Activated effector memory CD4-positive, alpha-beta T cell treated with Interleukin-2 at 50 U/mL for 16 hours (primary cell): ENCODE measurements at places on chromosomes 4 and X.

DNA sequence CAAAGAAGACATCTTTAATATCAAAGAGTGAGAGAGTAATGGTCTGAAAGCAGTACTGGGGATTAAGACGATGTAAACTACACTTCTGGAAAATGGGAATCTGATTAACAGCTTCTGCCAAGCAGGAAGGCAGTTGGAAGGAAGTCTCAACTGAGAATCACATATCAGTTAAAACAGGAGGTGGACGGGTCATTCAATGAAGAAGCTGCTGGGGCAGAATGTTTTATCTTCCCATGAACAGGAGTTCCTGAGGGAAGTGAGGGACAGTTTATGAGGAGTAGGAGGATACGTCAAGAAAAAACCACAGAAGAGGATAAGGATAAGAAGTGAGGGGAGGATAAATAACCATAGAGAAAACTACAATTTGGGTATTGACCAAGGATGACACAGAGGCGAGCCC lies 38.7 kb upstream of the MAGEA10 start:
- DNase-seq: no peak

DNA sequence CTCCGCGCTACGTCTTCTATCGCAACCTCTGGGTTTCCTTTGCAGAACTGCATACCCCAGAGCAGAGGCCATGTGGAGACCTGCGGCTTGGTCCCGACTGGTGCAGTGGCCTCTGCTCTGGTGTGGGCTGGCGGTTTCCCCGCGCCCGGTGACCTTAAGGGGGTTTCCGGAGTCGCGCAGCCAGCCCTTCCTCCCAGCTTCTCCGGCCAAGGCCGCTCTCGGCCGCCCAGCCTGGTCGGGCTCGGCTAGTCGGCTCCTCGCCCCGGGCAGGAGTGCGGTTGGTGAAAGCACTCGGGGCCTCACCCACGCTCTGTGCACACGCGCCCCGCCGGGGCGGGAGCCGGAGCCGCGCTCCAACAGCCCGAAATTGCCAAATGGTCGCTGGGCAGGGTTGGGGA lies 84.9 kb downstream of the BCOR start:
- DNase-seq: no peak

- DNase-seq: no peak
These were observed 14.5 kb downstream of the SOD3 start for GRCh38 chr4:24809815-24810405.

DNA sequence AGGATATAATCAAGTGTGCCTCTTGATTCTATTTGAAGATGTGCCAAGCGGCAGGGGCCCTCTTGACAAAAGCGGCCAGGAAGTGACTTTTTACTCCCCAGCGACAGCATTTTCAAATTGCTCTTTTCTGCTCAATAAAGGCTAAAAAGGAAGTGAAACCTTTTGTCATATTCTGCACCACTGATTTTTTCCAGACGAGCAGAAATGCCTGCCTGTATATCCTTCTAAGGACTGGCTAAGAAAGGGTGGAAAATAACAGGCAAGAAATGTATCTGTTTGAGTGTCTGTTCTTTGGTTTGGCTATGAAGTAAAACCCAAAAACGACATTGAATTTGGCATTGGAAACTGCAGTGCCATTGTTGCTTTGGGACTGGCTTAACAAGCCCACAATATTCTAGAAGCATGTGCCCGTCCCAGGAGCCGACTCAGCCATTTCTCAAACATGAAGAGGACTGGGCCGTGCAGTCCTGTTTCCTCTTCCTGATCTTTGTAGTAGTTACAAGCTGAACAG lies 25.4 kb downstream of the TMSB4X start:
- no peak for DNase-seq

DNA sequence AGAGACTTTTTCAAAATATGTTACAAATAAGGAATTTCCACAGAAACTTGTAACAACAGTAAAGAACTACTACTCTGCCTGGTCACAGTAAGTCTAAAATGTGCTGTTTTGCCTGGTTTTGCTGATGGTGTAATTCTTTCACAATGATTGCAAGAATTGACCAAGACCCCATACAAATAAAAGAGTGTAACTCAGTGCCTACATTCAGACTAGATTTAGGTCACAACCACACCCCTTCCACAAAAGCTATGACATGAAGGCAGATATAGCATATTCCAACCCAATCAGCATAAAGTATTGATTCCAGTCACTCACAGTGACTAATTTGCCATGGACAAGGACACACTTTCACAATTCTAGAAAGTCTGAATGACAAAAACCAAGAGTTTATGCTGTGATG lies 53.7 kb upstream of the TMPRSS11F start:
- no peak for DNase-seq

DNA sequence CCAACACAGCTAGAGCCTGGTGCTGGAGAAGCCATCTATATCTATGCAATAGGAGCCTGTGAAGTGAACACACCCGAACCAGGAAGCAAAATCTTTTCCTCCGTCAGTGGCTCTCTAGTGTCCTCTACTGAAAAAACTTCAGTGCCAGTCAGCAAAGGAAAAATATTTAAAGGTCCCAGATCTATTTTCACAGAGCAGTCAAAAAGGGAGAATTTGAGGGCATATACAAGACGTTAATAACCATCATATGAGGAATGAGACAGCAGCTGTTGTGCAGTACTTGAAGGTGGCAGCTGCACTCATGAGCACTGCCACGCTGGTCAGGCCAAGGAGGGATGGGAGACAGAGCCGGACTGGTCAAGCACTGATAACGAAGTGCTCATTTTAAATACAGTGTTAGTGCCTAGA lies 14.4 kb downstream of the MCUB start:
- no peak for DNase-seq

DNA sequence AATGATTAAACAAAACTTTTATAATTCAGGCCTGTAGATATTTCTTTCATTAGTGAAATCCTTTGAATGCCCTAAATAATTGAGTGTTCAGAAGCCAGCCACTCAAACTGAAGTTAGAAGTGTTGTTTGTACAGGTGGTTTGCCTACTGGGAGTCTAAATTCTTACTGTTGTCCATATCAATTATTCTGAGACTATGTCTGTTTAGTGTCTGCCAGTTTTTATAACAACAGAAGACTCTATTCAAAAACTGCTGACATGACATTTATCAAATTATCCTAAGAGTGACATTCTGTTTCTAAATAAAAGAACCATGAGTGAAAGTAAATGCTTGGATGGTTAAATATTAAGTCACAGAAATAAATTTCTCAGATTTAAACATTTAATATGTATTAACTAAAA lies 375.1 kb downstream of the FAT4 start:
- DNase-seq: no peak

- DNase-seq: no peak
These were observed 64.9 kb upstream of the NPY2R start for GRCh38 chr4:155143512-155143911.

GRCh38 chr4:187236209-187236890 lies 512.7 kb upstream of the FAT1 start:
- DNase-seq: no peak

- no peak for DNase-seq
These were observed 70.5 kb downstream of the SEL1L3 start for GRCh38 chr4:25792200-25792791.

DNA sequence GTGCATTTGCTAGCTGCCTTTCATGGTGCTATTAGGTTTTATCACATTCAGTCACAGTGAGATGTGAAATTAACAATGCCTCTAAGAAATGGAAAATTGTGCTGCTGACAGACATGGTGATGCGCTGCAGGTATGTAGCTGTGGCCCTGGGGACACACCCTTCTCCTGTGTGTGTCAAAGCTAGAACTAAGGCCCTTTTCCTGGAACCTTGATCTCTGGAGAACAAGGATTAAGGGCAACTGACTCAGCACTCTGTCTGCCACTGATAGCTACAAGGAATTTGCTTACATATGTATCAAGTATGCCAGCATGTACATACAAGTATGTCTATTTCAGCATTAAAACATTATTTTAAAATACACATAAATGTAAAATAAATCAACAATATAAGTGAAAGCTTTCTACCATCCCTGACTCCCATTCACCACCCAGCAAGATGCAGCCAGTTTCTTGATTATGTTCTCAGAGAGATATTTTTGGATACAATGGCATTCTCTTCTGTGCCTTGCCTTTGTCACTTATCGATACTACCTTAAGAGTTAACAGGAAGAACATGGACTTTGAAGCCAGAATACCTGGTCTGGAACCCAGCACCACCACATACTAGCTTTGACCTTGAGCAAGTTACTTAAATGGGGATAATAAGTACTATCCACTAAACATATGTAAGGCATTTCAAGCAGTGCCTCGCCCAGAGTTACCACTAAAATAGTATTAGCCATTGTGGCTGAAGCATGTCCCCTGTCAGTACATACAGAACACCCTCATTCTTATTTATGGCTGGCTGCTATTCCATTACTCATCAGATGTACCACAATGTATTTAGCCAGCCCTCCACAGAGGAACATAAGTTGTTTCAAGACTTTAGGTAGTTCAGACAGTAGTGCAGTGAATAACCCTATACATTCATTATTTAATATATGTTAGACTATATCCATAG lies 68.5 kb downstream of the NPNT start:
- no peak for DNase-seq

GRCh38 chrX:38357747-38358673 lies 5.6 kb downstream of the OTC start:
- DNase-seq: no peak

- DNase-seq: no peak
These were observed 52.9 kb downstream of the SUPT20HL2 start for GRCh38 chrX:24260842-24261550.

DNA sequence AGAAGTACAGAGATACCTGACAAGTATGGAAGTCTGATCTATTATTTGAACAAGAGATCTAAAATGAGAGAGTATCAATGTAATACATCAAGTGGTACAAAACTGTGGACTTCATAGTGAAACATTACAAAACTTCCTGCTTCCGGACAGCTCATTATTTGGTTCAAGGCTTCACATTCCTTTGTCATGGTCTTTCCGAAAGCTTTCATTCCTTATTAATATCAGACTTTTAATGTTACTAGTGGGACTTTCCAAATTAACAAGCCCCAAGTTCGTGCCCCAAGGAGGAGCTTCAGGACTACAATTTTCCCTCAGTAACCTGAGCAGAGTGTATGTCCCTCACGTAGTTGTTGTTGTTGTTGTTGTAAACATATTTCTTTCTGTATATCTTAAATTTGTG lies 1.2 kb downstream of the CHIC2 start:
- DNase-seq: no peak

GRCh38 chr4:48958582-48958981 lies 27.5 kb upstream of the CWH43 start:
- DNase-seq: no peak

GRCh38 chr4:146269228-146269653 lies 54.9 kb downstream of the REELD1 start:
- no peak for DNase-seq

GRCh38 chr4:4655901-4656300 lies 114.1 kb upstream of the STX18 start:
- no peak for DNase-seq

DNA sequence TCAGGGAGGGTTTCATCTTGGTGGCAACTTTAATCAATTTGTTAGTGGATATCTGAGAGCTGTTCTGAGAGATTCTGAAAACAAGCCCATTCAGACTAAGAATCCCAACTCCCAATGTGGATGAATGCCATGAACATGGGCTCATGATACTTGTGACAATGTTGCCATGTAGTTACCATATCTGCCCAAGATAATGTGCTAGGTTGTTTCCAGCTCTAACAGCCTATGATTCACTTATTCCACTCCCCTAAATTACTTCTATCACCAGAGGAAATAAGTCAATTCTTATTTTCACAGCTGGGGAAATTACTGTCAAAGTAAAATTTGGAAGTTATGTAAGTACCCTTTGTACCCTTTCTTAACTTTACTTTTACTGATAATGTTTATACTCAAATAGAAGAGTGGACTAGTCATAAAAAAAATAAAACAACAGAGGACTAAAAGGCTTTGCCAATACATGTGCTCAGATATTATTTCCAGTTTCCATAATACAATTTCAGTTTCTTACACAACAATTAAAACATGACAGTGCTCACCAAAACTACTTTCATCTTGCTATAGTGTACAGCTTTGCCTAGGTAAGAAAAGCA lies 1101.7 kb upstream of the INTU start:
- no peak for DNase-seq

DNA sequence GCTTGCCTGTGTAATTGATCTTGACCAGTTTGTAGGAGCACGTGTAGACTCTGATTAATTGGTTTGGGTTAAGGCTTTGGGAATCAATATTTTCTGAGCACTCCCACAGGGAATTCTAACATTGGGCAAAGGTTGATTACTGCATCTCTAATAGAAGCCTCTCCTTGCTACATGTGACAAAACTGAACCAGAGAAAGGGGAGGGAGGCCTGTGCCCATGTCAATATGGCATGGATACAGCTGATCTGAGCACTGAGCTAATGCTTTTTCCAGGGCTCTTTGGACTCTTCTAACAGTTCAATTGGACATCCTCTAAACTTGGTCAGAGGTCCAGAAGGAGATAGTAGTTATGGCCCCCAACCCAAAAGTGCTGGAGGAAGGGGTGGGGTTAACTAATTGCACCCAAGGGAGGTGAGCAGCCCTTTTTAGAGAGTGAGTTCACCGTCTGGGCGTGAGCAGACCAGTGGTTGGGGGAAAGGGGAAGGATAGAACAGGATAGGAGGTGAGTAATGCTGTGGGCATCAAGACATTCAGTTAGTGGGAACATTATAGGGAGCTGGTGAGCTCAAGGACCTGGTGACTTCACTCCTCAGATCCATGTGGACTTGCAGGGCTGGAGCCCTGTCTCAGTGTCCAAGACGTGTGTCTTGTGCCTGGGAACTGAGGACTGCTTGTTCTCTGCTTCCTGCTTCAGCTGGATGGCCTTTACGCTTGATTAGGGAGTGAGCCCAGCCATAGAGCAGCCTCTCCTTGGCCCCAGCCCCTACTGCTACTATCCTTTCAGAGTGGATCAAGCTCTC lies 22.8 kb downstream of the MSN start:
- no peak for DNase-seq
